Stimulated activated CD4-positive, alpha-beta T cell treated with anti-CD3 and anti-CD28 coated beads, Interleukin-1b, Interleukin-23, amount 100 ng/mL, for 48 hours (primary cell): ENCODE measurements at places on chromosomes 12 and 14.
A peak's percentile ranks its signal among the peaks of the same experiment; 100 is the strongest.

- no peak for DNase-seq
These were observed 5.7 kb downstream of the CRIP2 start for GRCh38 chr14:105480199-105480746.

DNA sequence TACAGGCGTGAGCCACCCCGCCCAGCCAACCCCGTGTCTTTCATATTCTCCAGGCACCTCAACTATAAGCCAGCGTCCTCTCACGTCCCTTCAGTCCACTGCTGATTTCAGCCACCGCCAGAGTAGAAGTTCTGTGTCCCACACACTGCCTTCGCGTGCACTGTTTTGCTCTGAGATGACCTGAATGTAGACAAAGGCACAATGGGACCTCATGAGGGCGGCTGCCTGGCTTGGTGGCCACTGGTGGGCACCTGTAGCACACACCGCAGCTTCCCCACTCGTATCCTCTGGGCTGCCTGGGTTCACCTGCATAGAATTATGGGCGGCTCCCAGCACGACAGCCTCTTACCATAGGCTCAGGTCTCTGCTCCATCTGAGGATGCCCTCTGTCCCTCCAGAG is 57.2 kb downstream of the GPR68 start:
- DNase-seq = no peak

- no peak for DNase-seq
These were observed 918 bp downstream of the LIN7A start for GRCh38 chr12:80936642-80937390.

DNA sequence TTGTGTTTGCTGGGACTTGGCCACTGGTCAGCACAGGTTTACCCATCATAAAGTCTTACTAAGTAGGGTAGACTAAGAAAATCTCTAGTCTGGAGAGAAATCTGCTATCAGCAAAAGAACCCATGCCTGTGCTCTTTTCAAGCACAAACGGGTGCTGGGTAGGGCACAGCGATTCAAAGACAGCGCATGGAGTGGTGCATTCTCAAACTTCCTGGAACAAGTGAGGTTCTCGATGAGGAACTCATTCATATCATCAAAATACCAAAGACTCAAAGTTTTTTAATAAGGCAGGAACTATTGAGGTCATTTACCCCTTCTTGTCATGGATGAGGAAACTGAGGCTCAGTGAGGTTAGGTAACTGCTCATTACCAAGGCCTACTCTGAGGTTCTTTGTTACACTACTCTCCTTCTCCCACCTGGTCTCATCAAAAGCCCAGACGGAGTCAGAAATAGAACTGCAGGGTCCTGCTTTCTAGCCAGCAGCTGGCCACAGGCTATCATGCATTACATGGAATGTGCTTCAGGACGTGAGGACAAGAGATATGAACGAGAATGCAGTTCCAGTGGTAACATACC is 390.3 kb downstream of the ZFP36L1 start:
- no peak for DNase-seq

DNA sequence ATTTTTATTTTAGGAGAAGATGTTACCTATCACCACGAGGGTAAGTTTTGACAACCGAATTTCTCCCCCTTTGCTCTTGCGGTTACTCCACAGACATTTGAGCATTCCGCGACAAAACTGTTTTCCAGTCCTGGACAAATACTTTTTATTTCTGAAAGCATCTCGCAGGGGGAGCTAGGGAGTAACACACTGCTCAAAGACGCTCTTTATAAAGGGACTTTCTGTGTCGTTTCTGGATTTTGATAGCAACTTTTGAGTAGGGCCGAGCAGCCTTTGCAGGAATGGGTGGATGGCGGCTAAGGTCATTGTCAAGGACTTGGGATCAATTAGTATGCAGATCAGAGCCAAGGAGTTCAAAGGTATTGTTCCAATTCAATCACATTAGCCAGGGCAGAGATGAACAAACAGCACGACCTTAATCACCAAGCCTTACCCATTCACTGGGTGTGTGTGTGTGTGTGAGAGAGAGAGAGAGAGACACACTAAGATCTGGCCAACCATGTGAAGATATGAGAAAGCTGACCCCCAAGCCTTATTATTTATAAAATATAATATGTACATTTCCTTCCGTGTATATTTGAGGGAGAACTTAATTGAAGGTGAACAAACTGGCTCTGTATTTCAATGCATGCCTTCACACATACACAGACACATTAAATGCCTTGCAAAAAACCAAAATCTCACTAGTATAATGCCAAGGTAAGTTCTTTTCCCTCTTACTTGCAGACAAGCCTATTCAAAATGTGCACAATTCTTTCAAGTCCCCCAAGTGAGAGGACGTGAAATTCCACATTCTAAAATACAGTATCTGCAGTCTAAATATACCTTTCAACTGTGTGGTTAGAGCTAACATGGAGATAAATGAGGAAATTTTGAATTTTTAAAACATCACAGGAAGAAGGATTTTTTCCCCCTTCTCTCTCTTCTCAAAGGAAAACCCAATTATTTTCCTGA is 613.8 kb downstream of the VRK1 start:
- no peak for DNase-seq

DNA sequence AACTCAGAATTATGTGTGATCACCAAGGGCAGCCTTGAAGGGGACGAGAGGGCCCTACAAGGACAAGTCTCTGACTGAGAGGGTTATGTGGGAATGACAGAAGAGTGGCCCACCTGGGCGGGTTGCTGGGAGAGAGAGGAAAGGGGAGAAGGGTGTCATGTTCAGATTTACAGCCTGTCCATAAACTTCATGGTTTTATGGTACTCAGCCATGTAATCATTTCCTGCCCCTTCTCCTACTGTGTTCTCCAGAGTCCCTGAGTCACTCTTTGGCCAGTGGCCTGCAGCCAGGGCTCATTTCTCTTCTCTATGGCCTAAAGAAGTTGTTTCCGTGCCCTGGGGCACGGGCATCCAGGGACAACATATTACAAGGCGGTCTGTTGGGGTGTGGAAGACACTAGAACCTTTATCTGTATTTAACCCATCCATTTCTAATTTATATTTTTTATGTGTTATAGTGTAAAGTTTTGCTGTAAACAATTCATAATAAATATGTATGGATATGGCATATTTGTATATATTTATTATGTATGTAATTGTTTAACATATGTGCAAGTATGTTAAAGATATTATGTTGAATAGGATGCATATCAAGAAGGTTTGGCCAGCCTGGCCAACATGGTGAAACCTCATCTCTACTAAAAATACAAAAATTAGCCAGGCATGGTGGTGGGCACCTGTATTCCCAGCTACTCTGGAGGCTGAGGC is 26.9 kb downstream of the DDX47 start:
- no peak for DNase-seq

DNA sequence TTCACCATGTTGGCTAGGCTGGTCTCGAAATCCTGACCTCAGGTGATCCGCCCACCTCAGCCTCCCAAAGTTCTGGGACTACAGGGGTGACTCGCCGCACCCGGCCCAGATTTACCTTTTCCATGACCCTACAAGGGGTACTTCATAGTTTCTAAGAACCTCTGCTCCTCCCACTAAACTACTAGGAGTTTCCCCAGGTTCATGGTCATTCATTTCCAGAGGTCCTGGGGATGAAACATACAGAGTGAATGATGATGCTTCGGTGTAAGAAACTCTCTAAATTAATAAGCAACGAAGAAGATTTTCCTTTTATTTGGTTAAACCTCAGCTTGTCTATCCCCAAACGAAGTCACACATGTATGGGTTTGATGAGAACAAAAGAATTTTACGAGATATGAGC is 56.9 kb downstream of the AMN start:
- peak; percentile 39 for DNase-seq

- no peak for DNase-seq
These were observed 386.1 kb downstream of the SEC23A start for GRCh38 chr14:38716926-38717325.

- no peak for DNase-seq
These were observed 239.2 kb downstream of the ADGRD1 start for GRCh38 chr12:131192951-131193350.

- no peak for DNase-seq
These were observed 1.9 kb upstream of the ITGB7 start for GRCh38 chr12:53208877-53209463.

DNA sequence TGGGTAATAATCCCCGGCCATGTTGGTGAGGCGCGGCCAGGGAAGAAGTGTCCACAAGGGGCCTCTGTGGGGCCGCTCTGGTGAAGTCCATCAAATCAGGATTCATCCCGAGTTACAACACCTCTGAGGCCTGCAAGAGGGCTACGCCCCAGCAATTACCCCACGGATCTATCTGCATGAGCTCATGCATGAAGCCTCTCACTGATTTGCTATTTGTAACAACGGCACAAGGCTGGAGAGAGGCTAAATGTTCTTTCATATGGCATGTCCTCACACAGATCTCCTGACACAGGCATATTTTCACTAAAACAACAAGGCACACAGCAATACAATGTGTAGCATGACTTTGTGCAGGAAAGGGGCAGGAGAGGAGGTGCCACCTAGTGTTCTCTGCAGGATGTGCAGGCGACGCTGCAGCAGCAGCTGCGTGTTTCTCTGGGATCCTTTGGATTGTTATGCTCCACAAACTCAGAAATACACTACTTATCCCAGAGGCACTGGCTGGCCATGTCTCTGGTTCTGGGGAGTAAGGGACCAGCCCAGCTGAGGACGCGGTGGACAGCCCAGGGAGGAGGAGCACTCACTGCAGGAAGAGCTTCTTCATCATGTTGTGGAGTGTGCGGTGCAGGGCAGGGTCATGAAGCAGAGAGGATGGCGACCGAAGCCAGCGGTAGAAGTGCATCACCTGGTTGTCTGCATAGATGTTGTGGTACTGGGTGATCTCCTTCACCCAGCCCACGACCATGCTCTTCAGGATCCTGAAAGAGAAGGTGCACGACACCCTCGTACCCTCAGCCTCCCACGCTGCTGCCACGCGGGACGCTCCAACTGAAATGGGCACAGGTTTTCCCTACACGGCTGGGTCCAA is 20.2 kb downstream of the P2RX2 start:
- no peak for DNase-seq

DNA sequence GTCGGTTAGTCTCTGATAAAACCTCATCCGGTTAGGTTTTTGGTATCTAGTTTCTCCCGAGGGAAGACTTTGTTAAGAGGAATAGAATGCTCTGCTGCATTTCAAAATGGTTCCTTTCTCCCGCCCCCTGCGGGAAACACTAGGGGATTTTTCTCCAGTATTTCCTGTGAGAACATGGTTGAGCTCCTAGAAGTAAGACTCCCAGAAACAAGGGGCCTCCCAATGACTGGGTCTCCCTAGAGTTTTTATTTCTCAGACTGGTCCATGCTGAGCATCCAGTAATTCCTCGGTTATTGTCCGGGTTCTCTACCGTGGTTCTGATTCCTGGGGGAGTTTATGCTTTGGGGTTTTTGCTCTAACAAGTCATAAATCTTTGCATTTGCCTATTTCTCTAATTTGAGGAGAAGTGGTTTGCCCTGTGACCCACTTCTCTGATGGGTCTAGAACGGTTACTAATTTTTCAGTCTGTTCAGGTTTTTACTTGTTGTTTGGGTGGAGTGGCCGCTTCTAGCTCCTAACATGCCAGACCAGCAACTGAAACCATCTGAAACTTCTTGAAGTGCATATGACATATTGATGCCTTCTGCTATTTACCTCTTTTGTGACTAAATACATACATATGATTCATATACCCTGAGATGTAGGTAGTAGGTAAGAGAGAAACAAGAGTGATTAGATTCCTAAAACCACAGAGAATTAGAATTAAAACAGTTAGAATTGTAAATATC is 25.1 kb downstream of the TESPA1 start:
- no peak for DNase-seq

GRCh38 chr12:117863002-117863709 is 105.6 kb downstream of the KSR2 start:
- no peak for DNase-seq
